A549 (cell line): ENCODE measurements at places on chromosomes 12 and 14. TPM values are rescaled to one million over a fixed set of nuclear protein-coding genes. Genes with fewer than 3 reads are reported as not detected.

The TSFM gene
- polyA plus RNA-seq = 56.6 to 60.2 TPM (median 59.2 TPM) in 3 replicates

The ADAM21 gene
- 0.04 to 0.05 TPM (median 0.04 TPM) in 3 replicates for polyA plus RNA-seq

The CFAP251 gene
- polyA plus RNA-seq = 0.66 to 1.2 TPM (median 0.94 TPM) in 3 replicates

The ABCB9 gene
- polyA plus RNA-seq = 4.8 to 5.8 TPM (median 5.0 TPM) in 3 replicates

The RNASE12 gene
- polyA plus RNA-seq = not detected in 3 replicates

The SHMT2 gene
- 150 to 166 TPM (median 156 TPM) in 3 replicates for polyA plus RNA-seq

The STAC3 gene
- 0.43 to 0.59 TPM (median 0.54 TPM) in 3 replicates for polyA plus RNA-seq
